ENCODE measurements at places on chromosomes 12 and 14.
A peak's percentile ranks its signal among the peaks of the same experiment; 100 is the strongest.

GRCh38 chr12:66048835-66049537, 81.6 kb downstream of the LLPH start:
- DNase-seq: peak; percentile 59

- DNase-seq: no peak
Measured at GRCh38 chr12:49797449-49797776, 30.8 kb downstream of the NCKAP5L start.

DNA sequence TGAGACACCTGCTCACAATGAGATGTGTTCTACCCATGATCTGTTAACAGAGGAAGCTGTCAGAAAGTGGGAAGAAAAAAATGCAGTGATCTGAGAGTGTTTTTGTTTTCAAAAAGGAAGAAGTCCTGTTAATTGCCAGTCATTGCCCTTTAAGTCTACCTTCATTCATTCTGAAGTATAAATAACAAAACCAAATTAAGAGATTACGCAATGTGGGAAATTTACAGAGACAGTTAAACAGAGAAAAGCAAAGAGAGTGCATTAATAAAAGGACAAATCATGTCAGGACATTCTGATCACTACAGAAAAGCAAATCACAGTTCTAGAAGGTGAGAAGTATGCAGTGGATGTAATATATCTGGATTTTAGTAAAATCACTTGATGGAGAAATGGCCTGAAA, 154.2 kb downstream of the NRXN3 start:
- DNase-seq: no peak

DNA sequence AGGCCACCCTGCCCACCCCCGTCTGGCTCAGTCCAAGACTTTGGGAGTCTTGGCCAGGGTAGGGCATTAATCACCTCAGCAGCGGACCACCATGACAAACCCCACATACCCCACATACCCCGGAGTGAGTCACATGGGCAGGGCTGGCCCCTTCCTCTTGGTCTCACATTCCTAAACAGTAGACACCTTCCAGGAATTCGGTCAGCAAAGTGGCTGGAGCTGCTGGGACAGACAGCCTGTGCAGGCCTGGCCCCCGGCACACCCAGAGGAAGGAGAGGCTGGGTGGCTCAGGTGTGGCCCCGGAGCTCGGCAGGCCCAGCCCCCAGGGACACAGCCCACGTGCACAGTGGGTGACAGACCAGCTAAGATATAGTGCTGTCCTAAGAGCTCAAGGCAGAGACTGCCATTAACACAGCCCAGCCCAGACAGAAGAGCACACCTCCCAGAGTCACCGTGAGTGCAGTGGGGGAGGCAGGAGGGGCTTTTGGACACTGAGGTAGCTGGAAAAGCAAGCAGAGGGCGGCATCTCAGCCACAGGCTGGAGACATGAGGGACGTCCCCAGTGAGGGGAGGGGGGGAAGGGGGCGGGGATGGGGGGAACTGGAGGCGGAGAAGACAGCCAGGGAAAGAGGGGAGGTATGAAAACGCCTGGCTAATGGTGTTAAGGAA, 24.0 kb downstream of the CCDC85C start:
- DNase-seq: peak; percentile 97

DNA sequence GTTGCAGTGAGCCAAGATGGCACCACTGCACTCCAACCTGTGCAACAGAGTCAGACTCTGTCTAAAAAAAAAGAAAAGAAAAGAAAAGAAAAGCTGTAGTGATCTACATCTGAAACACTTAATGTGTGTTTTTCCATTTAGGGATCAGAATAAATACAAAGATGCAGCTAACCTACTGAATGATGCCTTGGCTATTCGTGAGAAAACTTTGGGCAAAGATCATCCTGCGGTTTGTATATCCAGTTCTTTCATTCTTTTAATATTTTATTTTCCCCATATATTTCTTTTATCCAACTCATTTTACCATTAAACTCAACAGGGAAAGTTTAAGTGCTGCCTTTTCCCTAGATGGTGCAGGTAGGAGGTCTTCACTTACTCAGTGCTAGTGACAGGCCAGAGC, 40.4 kb downstream of the KLC1 start:
- DNase-seq: no peak

- DNase-seq: no peak
Measured at GRCh38 chr14:72254937-72255472, 322.8 kb downstream of the RGS6 start.

DNA sequence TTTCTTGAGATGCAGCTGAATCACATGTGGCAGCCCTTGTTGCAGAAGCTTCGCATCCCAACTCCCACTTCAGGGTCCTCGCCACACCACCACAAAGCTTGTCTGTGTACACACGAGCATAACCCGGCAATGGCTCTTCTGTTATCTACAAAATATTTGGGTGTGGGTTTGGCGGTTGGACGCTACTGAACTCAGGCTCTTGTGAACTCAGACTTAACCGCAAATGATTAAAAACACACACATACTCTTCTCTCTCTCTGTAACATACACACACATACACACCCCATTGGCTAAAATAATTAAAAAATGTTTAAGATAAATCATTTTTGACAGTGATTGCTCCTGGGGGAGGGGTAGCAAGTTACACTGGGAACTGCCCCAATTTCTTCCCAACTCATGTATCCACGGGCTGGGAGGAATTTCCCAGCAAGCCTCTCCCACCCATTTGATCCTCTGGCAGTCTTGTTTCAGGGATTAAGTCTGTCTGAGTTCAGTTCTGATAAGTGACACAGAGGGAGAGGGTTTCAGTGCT, 63.7 kb upstream of the MANSC4 start:
- peak; percentile 71 for DNase-seq

- no peak for DNase-seq
Measured at GRCh38 chr14:71885301-71885700, 46.9 kb upstream of the RGS6 start.

DNA sequence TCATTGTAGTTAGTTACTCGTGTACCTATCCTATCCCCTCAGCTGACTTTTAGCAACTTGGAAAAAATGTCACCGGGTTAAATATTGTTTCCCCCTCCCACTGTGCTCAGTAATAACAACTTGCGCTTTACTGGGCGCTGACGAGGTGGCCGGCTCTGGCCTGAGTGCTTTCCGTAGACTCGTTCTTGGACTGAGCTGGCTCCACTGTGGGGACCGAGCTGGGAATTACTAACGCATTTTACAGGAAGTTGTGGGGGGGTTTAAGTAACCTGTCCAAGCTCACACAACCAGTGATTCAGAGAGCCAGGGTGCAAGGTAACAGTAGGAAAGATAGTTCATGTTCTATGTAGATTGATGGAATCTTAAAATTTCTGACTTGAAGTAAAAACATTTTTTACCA, 82.5 kb upstream of the KICS2 start:
- DNase-seq: no peak

GRCh38 chr12:100460702-100461101, 13.0 kb upstream of the NR1H4 start:
- no peak for DNase-seq

DNA sequence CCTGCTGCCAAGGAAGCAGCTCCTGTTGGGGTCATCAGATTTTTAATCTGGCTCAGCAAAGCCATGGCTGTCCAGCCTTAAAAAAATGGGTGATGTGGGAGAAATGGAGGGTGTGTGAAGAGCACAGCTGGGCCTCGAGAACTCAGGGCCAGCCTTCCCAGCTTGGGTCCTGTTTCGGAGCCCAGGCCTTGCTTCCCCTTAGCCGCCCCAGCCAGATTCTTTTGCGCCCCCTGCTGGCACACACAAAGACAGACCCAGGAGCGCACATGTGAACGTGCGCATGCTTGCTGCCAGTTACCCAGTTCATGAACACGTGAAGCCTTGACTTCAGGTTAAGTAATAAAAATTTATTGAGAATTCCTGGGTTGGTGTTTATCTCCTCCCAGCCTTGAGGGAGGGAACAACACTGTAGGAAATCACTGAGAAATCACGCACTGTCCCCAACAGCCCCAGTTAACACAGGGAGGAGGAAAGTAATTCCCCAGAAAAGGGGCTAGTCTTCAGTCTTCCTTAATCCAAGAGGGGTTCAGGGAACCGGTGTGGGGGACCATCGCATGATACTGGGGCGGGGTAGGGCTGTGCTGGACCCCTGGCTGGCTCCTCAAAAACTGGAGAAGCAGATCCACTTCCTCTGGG, 5.3 kb downstream of the PHB2 start:
- peak; percentile 73 for DNase-seq

- DNase-seq: no peak
Measured at GRCh38 chr14:68295316-68295816, 475.8 kb downstream of the RAD51B start.

GRCh38 chr12:119802472-119802871, 74.6 kb downstream of the CIT start:
- peak; percentile 76 for DNase-seq

GRCh38 chr12:83083616-83084015, 396.9 kb downstream of the TMTC2 start:
- DNase-seq: no peak

DNA sequence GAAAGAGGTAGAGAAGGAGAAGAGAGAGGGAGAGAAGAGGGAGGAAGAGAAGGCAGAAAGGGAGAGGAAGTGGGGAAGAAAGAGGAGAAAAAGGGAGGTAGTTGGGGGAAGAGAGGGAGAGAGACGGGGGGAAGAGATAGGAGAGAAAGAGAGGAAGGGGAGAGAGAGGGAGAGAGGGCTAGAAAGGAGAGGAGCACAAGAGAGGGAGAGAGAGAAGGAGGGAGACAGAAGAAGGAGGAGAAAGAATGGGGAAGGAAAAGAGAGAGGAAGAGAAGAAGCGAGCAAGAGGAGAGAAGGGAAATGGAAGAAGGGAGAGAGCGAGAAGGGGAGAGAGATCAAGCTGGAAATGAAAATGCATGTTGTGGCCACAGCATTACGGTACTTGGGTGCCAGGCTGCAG, 1368.4 kb upstream of the TMEM132C start:
- DNase-seq: no peak

- no peak for DNase-seq
Measured at GRCh38 chr14:81485781-81486180, 47.9 kb downstream of the SEL1L start.

DNA sequence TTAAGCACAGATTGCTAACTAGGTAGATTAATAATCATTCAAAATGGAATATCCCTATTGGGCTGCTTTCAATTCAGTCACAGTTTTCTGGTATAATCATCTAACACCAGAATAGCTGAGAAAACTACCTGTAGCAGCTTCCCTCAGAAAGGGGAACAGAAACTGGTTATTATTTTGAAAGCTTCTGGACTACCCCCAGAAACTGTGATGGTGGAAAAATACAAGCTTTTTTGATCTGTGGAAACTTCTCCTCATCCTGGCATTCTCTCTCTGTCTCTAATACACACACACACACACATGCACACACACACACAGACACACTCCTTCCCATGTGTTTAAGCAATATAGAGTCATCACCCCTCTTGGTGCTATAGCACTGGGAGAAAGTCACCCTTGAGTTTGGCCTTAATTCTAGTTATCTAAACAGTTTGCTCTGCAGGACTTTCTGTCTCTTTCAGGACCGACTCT, 251.5 kb upstream of the LMO3 start:
- DNase-seq: no peak

- no peak for DNase-seq
Measured at GRCh38 chr14:57323721-57324120, 55.0 kb downstream of the AP5M1 start.

GRCh38 chr14:22664261-22664660, 20.1 kb upstream of the OR6J1 start:
- DNase-seq: no peak

DNA sequence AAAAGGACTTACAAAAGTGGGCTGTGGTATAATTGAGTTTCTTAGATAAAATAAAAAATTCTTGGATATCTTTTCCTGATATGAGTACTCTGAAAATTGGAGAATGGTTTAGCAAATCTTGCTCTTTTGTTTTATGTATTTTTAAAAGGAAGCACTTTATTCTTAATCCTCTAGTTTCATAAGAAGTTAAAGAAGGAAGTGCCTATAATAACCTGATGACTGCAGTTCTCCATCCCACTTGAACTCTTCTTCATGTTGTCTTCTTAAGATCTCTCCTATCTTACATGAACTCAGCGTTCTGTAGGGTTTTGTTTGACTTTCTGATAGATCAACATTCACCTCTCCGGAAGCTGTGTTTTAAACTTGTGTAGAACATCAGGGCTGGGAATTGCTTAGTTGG, 271.0 kb downstream of the ERC1 start:
- DNase-seq: no peak

DNA sequence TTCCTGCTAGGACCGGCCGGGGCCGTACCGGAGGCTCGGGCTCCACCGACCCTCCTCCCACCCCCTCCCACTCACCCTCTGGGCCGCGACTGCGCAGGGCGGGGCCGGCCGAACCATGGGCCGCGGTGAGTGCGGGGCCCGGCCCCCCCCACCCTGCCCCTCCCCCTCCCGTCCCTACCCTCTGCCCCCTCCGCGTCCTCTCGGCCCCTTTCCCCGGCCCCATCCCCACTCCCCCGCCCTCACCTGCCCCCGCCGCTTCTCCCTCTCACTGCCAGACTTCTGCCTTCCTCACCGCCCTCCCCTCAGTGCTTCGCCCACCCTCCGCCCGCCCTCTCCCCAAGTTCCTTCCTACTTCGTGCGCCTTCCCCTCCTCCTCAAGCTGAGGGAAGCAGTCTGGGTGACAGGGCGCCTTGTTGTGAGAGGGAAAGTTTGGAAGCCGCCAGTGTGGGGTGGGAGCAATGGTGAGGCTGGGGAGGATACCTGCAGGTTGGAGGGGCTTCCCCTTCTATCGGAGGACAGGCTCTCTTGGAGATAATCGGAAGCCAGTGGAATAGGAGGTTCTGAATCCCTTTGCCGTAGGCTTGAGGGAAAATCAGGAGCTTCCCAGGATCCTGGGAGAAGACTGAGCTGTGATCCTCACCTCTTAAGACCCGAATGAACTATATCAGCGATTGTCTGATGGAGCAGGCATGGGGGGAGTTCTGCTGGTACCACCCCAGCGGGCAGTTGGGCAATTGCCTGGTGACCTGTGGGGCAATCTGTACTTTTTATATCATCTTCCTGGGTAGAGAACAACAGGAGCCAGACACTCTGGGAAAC, 472 bp downstream of the MBD6 start:
- DNase-seq: peak; percentile 75

- no peak for DNase-seq
Measured at GRCh38 chr14:99138999-99139865, 132.8 kb downstream of the BCL11B start.

- DNase-seq: peak; percentile 52
Measured at GRCh38 chr12:19572920-19573558, 133.7 kb downstream of the AEBP2 start.

- DNase-seq: peak; percentile 51
Measured at GRCh38 chr12:49974231-49974675, 1.5 kb downstream of the AQP6 start.

- DNase-seq: peak; percentile 23
Measured at GRCh38 chr12:109099431-109100020, 2.1 kb downstream of the UNG start.

GRCh38 chr14:104968541-104969401, 9.4 kb downstream of the AHNAK2 start:
- peak; percentile 29 for DNase-seq
